H1 (cell line): ENCODE measurements at places on chromosomes 1 and 21.

DNA sequence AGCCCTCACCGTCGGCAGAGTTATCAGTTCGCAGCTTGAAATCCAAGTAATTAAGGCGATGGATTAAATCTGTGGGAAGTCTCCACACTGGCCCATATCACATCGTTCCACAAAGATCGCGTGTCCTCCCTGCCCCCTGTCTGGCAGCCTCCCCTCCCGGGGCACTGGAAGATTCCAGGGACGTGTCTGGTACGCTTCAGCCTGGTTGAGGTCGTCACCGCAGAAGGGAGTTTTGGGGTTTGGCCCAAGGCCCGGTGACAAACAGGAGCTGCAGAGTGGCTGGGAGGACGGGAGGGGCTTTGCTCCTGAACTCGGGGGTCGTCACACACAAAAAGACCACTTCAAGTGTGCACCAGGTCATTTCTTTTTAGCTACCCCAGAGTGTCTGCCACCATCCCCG lies 51.1 kb downstream of the PRDM16 start:
- no peak for DNase-seq

- no peak for DNase-seq
Measured at GRCh38 chr1:112807117-112807516, 92.0 kb upstream of the PPM1J start.

GRCh38 chr21:17416139-17416538 lies 96.7 kb upstream of the CXADR start:
- no peak for DNase-seq

GRCh38 chr1:40256401-40257084 lies 1.5 kb upstream of the ZMPSTE24 start:
- no peak for DNase-seq

DNA sequence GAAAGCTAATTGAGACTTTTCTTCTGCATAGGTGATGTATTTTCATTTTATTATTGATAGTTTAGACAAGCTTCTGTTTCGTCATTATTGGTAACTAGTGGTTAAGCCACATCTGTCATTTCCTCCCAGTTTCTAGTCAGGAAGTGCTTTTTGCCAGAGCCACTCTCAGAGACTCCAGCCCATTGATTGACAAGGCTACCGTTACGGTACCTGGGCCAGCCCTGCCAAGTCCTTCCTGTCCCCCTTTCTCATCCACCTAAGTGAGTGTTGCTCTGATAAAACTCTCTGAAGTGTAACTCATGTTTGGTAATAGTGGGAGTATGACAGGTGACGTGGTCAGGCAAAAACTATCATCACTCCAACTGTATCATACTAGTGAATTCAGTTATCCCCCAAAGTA lies 29.6 kb upstream of the AGL start:
- DNase-seq: no peak

DNA sequence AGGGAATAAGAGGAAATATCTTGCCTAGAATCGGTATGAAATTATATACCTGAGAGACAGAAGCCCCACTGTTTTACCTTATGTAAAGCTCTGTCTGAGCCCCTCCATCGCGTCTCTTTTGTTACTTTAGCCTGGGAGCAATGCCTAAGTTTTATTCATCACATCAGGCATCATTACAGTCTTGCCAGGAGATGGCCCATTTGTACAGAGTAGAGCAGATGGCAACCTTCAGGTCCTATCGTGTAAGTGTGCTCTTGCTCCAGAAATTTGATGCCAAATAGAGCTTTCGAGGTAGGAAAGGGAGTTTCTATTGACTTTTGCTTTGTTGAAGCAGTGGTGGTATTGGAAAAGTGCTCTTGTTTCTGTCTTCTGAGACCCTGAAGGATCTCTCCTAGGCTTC lies 24.9 kb downstream of the CFAP126 start:
- no peak for DNase-seq

DNA sequence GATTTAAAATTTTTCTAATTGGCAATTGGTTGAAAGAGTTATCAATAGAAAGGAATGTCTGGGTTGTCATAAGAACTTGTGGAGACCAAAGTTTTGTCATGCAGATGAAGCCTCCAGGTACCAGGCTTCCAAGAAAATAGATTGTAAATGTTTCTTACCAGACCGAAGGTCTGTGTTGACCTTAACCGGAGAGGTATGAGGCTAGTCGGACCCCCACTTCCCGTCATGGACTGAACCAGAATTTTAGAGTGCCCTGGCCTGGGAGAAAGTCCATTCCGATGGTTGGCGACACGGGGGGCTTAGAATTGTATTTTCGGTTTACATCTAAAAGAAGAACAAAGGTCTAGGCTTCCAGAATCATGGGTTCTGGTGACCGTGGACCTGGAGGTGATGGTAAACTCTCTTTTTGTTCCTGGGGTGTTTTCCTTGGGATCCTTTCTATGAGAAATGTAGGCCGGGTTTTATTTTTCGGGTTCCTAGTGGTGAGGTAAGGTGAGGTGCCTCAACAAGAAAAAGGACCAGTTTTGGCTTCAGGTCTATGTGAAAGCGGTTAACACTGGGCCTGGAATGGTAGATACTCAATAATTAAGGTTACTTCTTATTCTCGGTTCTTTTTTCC lies 405 bp upstream of the UHMK1 start:
- no peak for DNase-seq

GRCh38 chr21:32036756-32037155 lies 163.9 kb downstream of the HUNK start:
- no peak for DNase-seq

DNA sequence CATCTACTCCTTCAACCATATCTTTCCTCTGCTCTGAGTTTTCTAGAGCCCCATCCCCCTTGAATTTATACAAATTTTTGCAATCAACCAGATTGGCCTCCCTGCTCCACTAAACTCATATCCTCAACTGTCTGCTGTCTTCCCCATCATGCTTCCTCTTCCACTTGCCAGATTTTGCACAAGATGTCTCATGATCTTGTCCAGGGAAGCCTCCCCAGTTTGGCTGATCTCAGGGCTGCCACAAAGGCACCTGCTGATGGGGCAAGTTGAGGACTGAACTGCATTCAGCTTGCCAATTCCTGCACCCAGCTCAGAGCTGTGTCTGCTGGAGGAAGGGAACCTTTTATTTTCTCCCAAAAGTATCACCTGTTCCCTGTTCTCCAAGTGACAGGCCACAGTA lies 3.9 kb upstream of the KCNJ9 start:
- DNase-seq: no peak

DNA sequence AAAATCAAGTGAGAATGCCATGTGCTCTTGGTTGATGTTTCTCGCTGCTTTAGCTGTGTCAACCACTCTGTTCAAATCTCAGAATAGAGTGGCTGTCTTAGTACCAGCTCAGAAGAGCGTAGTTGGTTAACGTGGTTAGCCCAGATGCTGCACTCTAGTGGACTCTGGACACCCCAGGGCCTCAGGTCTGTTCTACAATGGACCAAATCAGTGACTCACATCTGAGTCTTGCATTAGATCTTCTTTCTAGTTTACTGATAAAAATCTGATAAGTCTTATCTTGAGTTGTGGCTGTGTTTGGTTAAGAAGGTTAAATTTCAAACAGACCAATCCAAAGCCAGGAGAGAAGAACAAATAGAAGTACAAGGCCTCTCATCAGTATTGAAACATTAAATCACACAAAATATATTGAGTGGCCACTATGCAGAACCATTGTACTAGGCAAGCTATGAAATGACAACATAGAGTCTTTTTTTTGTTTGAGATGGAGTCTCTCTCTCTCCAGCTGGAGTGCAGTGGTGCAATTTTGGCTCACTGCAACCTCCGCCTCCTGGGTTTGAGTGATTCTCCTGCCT lies 104.1 kb downstream of the NR5A2 start:
- DNase-seq: no peak
